Lung (tissue), 17 donors: ENCODE measurements at places on chromosomes 2 and 18. TPM values are rescaled to one million over a fixed set of nuclear protein-coding genes. Genes with fewer than 3 reads are reported as not detected.

HOXD4 gene
- 0.23 TPM for polyA plus RNA-seq

PRSS56 gene
- polyA plus RNA-seq, result not detected

LCT gene
- 0.02 TPM for polyA plus RNA-seq

LAMA3 gene
- 14.1 TPM for polyA plus RNA-seq

DSG1 gene
- not detected for polyA plus RNA-seq
